GF-D8 (cell line): ENCODE measurements at places on chromosomes 1 and 21.

DNA sequence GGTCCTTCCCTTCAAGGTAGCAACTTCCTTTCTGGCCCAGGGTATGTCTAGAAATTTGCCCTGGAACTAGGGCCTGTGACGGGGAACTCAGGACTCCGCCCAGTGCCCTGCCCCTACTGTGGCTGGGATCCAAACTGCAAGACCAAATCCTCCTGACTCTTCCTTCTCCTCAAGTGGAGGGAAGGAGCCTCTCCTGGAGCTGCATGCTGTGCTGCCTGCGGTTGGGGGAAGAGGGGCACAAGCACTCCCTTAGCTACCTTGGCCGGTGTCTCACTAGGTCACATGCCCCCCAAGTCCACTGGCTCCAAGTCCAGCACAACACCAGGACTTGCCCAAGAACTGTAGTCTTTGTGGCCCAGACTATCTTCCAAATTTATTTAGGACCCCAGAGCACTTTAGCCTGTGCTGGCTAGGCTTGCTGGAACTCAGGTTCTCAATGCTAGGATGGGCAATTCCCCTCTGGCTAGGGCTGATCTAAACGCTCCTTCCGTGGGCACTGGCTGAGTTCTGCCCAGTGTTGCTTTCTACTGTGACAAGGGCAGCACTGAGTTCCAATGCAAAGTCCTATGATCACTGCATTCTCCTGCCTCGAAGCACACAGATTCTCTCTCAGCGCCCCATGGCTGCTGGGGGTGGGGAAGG, 12.2 kb downstream of the ADSS2 start:
- DNase-seq: no peak

- DNase-seq: no peak
These were observed 89.7 kb upstream of the ESRRG start for GRCh38 chr1:216812966-216813365.

GRCh38 chr1:181676269-181676668, 193.0 kb downstream of the CACNA1E start:
- no peak for DNase-seq

DNA sequence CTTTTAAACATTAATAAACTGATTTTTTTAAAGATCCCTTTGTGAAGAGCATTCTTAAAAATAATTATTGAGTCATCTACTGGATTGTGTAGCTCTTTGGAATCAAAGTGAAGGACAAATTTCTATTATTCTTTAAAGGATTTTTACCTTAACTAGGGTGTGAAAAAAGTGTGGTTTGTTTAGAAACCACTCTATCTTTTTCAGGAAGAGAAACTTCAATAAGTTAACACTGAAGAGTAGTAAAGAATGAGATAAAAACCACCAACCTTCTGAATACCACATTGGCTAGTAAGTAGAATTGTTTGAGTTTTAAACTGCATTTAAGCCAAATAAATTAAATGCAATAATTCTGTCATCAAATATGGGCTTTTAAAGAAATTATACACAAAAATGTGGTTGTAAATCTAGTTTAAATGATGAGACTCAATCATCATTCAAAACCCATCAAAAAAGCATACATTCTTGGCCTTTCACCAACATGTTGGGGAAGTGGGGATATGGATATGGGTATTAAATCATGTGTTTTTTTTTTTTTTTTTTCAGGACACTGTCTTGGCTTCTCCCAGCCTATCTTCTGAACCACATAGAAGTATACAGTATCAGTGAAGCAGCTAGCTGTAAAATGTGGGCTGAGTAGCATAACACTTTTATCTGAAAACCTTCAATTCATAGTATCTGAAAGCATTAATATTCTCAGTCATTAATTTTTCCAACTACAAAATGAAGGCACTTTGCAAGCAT, 4.8 kb downstream of the S1PR1 start:
- DNase-seq: no peak

GRCh38 chr21:38793926-38794713, 11.6 kb upstream of the ETS2 start:
- DNase-seq: no peak

- DNase-seq: no peak
These were observed 26.3 kb downstream of the ZBTB17 start for GRCh38 chr1:15949453-15950245.

DNA sequence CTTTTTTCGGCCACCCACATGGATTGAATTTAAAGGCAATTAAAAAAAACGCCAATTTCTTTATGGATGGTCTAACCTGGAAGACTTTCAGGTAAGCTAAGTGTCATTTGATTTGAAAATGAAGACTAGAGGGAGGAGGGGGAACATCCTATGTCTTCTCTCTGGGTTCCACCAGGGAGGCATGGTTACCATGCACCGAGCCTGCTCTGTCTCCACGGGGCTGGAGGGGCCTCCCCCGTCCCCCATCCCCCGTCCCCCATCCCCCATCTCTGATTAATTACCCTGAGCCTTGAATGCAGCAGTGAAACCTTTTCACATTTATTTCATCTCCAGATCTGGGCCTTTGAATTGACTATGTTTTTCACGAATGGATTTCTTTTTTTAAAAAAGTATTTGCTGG, 135.1 kb downstream of the TLR5 start:
- DNase-seq: no peak
